Urinary bladder (tissue), 4 donors: ENCODE measurements at places on chromosomes 16 and 17. TPM values are rescaled to one million over a fixed set of nuclear protein-coding genes. Genes with fewer than 3 reads are reported as not detected.

- no peak for DNase-seq
Measured at GRCh38 chr16:12461201-12461600, 342.5 kb downstream of the CPPED1 start.

DNA sequence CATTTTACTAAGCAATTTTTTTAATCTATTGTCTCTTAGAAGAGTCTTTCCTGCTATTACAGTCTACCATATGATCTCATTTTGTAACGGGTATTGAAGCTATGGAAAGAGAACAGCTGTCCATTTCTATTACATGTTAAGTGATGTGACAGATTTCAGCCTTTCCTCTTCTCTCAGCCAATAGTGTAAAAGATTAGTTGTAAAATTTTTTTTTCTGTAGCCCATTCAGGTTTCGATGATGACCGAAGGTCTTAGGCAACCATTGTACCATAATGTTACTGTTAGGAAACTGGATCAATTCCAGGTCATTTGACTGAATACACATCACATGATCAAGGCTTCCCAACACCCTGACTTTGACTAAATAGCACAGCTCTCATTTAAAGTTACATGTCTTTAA, 147.6 kb upstream of the HLF start:
- DNase-seq = no peak

DNA sequence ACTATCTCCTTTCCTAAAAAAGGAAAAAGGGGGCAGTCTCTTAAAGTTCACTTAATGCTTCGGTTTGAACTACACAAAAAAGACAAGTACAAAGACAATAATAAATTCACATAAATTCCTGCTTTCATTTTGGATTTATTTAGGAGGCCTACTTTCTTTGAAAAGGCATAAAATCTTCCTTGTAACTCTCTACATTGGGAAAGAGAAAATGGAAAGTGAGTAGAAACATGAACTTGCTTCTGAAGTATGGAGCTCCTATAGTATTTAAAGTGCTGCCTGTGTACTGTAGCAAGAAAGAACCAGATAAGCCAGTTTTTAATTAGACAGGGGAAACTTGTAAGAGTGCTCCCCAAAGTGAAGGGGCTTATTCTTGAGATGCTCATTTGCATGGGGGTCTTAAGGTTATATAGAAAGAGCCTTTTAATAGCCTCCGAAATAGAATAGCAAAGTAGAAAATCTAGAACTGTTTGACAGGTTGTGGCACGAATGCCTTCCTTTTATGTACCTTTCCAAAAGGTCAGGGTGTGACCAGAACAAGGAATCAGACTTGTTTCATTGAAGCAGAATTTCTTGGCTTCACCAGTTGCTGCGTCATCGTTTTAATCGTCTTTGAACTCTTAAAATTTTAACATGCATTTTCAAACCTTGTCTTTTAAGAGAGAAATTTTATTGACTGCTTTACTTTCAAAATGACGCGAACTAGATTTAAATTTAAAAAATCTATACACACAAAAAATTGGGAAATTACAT, 12.9 kb downstream of the GAN start:
- DNase-seq = peak; percentile 53

The UBN1 gene
- 14.1 TPM for total RNA-seq

The HOXB13 gene
- total RNA-seq = 1.7 TPM

DNA sequence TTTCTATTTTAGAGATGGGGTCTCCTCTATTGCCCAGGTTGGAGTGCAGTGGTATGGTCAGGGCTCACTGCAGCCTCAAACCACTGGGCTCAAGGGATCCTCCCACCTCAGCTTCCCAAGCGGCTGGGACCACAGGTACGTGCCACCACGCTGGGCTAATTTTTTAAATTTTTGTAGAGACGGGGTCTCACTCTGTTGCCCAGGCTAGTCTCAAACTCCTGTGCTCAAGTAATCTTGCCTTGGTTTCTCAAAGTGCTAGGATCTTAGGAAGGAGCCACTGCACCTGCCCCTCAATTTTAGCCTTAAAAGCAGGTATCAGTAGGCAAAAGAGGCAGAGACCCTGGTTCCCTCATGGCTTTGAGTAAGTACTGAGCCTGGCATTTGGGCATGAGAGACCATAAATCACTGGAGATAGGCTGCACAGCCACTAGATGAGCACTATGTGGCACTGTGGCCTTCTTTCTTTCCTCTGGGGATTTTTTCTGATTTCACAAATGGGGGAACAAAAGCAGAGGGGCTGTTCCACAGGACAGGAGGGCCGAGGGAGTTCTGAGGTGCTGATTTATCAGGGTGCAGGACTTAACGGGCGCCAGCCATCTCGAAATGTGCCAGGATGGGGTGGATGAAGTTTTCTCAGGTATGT, 82.2 kb downstream of the PLXDC1 start:
- DNase-seq = no peak

DNA sequence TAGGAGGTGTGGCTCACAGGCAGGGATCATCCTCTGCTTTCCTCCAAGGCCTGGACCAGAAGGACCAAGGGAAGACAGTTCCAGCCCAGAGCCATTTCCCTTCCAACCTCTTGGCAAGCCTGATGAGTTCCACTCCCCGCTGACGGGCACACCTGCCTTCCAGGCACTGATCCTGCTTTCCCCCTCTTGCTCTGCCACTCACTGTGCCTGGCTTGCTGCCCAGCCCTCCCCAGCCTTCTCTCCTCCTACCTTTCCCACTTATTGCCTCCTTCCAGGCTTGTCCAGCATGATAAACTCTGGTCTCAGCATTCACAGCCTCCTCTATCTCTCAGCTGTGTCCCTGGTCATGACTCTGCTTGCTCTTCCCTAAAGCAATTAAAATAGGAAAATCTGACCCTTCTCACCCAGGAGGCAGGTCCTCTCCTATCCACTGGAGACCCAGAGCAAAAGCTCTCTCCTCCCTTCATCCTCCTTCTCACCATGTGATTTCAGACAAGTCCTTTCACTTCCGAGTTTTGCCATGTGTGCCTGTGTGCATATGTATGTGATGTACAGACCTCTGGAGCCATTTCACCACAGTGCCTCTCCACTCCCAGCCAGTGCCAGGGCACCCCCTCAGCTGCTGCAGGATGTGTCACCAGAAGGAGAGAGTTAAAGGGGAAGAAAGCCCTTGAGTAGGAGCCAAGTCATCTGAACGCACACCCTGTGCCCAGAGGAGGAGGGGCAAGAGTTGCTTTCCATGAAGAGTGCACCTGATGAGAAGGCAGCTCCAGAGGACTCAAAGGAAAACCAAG, 13.4 kb upstream of the TMEM170A start:
- no peak for DNase-seq

DNA sequence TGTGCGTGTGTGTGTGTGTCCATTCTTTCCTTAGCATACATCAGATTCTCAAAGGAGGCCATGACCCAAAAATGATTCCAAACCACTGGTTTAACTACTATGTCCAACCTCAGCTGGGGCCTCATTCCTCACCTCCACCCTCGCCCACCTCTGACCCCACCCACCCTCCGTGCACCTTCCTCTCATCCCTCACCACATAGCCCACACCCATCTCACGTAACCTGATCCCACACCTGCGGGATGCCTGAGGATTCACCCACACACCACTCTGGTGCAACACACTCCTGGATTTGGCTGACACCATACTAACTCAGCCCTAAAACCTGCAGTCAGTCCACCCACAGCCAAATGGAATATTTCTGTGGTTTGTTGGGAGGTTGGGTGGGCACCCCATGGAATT, 3.3 kb upstream of the CSNK2A2 start:
- DNase-seq = no peak

The GPT2 gene
- 4.8 TPM for total RNA-seq

DNA sequence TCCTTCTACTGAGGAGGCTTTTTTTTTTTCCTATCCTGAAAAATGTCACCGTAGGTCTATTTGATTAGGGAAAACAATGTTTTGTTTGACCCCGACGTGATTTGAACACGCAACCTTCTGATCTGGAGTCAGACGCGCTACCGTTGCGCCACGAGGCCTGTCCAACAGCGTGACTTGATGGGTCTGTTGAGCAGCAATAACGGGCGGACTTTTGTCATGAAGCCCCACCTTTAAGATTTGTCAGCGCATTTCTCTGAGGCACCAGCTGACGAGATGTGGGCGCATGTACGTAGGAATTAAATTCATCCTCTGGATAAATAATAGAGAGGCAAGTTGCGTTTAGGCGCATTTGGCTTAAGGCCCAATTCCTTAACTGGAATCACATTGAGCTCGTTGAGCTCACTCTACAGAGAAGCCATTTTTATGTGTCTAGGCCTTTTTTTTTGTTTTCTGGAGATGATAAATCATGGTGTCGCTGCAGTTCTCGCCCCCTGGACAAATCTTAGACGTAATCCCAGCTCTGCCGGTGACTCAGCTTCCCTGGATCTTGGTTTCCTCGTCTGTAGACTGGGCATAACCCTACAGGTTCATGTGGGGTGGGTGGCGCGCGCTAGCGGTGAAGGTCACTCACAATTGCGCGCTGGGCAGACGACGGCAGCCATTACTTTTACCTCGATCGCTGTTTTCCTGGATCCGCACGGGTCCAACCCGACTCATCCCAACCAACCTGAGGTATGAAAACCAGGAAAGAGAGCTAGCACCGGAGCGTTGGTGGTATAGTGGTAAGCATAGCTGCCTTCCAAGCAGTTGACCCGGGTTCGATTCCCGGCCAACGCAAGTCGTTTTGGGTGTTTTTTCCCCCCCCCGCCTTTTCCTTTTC, 10.6 kb upstream of the AURKB start:
- DNase-seq = peak; percentile 96

DNA sequence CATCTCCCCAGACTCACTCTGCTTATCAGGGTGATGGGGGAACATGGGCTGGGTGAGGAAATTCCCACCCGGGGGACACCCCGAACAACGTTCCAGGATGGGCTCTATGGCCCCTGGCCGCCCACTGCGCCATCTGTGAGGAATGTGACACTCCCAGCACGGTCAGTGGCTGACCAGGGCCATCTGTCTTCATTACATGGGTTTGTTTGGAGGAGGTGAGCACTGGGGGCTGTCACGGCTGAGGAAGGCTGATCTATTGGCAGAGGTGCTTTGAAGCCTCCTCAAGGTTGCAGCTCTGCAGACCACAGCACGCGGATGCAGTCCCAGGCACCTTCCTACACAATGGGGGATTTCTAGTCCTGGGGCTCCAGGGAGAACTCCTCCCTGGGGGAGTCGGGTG, 214.1 kb upstream of the FOXF1 start:
- no peak for DNase-seq

GRCh38 chr17:57349541-57350247, 93.4 kb downstream of the MSI2 start:
- no peak for DNase-seq

- no peak for DNase-seq
Measured at GRCh38 chr16:89949756-89950155, 1.2 kb downstream of the DEF8 start.

The EPOP gene
- 0.32 TPM for total RNA-seq

DNA sequence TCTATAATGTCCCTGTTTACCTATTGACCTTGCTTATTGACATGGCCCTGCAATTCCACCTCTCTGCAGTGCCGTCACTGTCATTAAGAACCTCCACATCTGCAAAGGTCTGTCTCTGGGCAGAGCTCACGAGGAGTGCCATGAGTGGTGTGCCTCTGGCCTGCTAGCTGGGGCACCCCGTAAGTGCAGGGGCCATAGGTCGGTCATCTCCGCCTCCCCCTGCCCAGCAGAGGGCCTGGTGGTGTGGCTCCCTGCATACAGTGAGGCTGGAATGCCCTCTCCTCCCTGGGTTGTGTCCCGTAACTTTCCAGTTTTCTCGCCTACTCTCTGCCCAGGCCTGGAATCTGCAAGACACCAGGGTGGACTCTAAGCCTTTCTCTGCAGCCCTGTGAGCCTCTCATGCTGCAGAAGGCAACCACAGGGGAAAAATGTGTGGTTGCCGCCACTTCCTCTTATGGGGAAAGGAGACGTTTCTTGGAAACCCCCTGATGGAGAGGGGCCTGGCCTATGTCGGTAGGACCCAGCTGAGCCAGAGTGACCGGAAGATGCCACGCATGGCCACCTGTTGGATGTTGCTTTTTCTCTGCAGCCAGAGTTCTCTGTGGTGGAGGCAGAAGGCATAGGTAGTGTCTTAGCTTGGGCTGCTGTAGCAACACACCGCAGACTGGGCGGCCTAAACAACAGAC, 2.7 kb upstream of the SNX20 start:
- no peak for DNase-seq

The SDK2 gene
- total RNA-seq = 5.0 TPM

DNA sequence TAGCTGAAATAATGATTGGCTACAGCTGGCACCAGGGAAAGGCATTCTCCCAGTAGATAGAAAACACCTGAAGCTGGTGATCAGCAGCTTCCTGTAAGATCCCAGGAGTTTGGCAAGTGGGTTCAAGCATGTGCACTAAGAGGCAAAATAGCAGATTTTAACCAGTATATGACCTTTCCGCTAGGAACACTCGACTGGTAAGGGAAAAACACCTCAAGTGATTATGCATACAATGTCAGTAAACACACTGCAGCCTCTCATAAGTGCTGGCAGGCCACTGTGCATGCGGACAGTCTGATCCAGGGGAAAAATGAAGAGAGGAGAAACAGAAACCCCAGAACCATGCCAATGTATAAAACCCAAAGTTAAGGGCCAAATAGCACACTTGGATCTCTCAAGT, 49.0 kb upstream of the HLF start:
- no peak for DNase-seq

- DNase-seq = no peak
Measured at GRCh38 chr16:77574867-77575624, 140.2 kb upstream of the ADAMTS18 start.

The NT5M gene
- total RNA-seq = 1.6 TPM

The IL4R gene
- total RNA-seq = 26.2 TPM

- no peak for DNase-seq
Measured at GRCh38 chr16:74451951-74452758, 30.9 kb upstream of the CLEC18B start.

DNA sequence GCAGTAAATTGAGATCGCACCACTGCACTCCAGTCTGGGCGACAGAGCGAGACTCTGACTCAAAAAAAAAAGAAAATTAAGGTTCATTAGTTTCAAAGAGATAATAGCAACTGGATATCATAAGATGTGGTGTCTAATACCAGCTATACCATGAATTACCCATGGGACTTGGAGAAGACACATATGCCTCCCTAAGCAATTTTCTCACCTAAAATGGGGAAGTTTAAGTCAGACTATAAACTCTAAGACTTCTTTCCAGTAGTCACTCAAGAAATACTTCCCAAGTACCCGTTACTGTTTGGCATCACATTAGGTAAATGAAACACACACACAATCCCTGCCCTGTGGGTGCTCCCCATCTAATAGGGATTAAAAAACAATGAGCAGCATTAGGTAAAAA, 22.6 kb downstream of the SMURF2 start:
- DNase-seq = no peak

DNA sequence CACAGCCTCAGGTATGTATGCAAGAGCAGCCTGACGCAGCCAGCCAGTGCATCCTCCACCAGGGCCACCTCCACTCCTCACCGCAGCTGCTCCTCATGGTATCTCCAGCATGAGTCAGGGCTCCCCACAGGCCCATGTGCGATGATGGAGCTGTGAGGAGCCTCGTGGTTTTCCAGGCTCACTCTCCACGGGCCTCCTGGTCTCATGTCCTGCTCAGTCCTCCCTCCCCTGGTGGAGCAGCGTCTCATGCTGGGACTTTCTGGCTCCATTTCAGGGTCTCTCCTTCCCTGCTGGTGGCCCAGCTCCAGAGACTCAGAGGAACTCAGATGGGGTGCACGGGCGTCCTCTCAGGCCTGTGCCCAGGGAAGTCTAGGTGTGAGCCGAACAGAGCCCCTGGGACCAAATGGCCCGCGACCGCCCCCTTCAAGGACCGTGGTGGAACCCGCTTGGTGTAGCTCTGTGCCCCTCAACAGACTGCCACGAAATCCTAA, 70.4 kb downstream of the METRNL start:
- DNase-seq = no peak

- no peak for DNase-seq
Measured at GRCh38 chr17:82152556-82153294, 54.7 kb upstream of the FASN start.
